ENCODE measurements at places on chromosomes 6 and 20.

- no peak for DNase-seq
These were observed 39.8 kb downstream of the KIF25 start for GRCh38 chr6:168037242-168037641.

GRCh38 chr6:37693079-37693478 lies 4.6 kb downstream of the MDGA1 start:
- DNase-seq: no peak

- no peak for DNase-seq
These were observed 59.2 kb upstream of the SLC35F1 start for GRCh38 chr6:117847912-117848311.

- DNase-seq: no peak
These were observed 157.6 kb downstream of the NFATC2 start for GRCh38 chr20:51384875-51385274.

GRCh38 chr6:142783499-142783898 lies 161.5 kb downstream of the HIVEP2 start:
- no peak for DNase-seq

DNA sequence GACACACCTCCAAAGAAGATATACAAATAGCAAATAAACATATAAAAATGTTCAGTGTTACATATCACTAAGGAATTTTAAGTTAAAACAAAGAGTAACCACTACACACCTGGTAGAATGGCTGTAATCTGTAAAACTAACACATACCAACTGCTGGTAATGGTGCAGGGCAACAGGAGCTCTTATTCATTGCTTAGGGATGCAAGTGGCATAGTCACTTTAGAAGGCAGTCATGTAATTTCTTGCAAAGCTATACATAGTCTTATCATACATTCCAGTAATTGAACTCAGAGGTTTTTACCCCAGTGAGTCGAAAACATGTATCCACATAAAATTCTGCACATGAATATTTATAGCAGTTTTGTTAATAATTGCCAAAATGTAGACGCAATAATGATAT lies 906.8 kb upstream of the CITED2 start:
- no peak for DNase-seq

GRCh38 chr20:36435592-36436541 lies 105.5 kb upstream of the MYL9 start:
- DNase-seq: no peak

- DNase-seq: no peak
These were observed 9.2 kb upstream of the PGC start for GRCh38 chr6:41756354-41756753.

DNA sequence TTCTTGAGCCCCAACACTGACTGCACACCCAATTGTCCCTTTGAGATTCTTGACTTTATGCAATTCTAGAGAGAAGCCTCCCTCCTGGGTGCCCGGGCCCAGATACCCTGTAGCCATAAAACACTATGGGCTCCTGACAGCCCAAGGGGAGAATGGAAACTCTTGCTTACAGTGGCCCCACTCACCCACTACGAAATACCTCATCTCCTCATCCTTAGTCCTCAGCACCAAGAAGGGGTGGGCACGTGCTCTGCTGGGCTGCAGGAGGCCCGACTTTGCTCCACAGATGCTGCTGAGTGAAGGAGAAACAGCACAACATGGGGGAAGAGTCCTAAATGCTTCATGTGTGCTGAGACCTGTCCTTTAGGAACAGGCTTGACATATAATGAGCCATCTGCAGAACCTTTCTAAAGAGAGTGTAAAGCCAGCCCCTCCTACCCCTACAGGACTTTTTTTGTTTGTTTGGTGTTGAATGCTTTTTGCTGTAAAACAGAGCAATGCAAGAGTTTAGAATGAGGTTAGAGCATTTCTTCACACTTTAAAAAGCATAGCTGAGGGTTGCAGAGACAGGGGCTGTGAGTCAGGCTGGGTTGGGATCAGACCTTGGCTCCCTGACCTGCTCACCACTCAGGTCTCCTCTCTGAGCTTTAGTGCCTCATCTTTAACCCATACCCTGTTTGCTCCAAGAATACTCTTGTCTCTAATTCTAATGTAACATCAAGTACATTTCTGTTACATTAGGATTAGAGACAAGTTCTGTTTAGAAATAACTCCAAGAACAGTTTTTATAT lies 17.6 kb upstream of the SIRPG start:
- DNase-seq: no peak

DNA sequence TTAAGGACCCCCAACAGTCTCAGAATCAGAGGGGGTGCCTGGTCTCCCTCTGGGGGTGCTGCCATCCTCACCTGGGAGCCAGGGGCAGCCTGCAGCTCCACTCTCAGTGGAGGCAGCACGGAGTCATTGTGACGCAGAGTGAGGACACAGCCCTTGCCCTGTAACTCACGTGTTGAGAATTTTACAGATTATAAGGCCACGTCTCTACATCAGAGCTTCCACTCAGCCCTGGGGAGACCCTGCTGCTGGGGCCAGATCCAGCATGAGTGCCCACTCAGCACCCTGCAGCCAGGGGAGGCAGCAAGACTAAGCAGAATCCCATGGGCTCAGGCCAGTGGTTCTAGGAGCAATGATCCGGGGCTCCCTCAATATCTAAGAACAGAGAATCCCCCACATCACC lies 137.4 kb upstream of the AFDN start:
- no peak for DNase-seq

All from NCI-H2107 (cell line).